Neuronal stem cell (in vitro differentiated cells): ENCODE measurements at places on chromosomes 13 and 19.
A peak's percentile ranks its signal among the peaks of the same experiment; 100 is the strongest.

GRCh38 chr13:71770710-71771109 is 96.3 kb downstream of the DACH1 start:
- no peak for DNase-seq

- DNase-seq, result no peak
Observed at GRCh38 chr19:1379961-1380489, 3.7 kb upstream of the NDUFS7 start.

GRCh38 chr19:33429891-33430673 is 56.6 kb downstream of the CEBPG start:
- no peak for DNase-seq

GRCh38 chr19:47225746-47226425 is 5.1 kb downstream of the BBC3 start:
- DNase-seq, result peak; percentile 87

GRCh38 chr13:109652531-109652930 is 133.9 kb downstream of the IRS2 start:
- no peak for DNase-seq

DNA sequence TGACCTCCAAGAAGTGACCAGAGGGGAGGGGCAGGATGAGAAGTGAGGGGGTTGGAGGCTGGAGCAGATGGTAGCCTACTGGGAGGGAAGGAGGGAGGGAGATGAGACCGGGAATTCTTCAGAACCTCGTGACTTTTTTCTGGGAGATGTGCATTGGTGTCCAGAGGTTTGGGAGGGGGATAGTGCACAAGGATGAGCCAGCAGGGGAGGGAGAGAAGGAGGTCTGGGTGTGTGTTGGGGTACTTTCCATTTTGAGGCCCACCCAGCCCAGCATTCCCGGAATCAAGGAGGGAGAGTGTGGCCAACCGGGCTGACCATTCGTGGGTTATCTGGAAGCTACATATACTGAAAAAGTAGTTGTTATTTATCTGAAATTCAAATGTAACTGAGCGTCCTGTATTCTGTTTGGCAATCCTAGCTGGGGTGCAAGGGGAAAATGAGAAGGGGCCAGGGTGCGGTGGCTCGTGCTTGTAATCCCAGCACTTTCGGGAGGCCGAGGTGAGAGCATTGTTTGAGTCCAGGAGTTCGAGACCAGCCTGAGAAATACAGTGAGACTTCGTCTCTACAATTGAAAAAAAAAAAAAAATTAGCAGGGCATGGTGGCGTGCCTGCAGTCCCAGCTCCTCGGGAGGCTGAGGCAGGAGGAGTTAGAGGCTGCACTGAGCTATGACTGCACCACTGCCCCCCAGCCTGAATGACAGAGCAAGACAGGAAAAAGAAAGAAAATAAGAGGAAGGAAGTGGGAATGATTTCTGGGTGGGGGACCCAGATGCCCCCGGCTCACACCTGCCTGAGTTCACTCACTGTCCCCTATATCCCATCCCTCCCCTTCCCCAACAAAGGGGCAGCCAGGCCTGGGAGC is 4.4 kb upstream of the C3 start:
- DNase-seq, result no peak

DNA sequence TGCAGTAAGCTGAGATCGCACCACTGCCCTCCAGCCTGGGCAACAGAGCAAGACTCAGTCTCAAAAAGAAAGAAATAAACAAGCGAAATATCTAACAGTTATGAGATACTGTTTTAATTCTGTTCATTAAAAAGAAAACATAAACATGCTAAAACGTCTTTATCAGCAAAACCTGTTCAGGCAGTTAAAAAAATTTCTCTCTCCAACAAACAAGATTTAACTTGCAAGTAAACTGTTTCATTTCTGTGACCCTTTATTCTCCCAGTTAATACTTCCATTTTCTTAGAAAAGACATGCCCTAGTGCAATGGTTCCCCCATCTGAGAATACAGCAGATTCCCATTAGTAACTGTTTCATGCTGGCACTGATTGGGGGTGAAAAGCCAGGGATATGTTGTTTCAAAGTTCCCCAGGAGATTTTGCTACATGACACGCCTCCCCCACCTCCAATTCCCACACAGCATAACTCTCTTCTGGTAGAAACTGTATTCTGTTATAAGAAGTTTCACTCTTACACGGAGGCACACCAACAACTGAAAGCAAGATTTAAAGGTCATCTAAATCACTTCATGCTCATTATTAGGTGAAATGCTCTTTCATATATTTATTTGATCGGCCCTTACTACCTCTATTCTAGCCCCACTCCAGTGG is 24.4 kb downstream of the ELF1 start:
- no peak for DNase-seq

- DNase-seq, result peak; percentile 38
Observed at GRCh38 chr13:48731957-48732569, 78.3 kb downstream of the CYSLTR2 start.

DNA sequence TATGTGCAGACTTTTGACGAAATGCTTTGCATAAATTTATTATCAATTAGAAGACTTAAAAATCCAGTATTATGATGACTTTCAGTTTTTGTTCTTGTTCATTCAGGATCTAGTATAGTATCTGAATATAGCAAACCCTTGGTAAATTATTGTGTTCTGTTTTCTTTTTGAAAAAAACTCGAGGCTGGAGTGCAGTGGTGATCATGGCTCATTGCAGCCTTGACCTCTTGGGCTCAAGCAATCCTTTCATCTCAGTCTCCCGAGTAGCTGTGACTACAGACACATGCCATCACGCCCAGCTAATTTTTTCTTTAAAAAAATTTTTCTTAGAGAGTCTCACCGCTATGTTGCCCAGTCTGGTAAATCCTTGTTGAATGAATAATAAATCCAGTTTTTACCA is 4.6 kb downstream of the FARP1 start:
- no peak for DNase-seq

GRCh38 chr13:111110054-111110453 is 5.1 kb upstream of the ARHGEF7 start:
- DNase-seq, result no peak

- DNase-seq, result no peak
Observed at GRCh38 chr19:3154957-3155736, 19.3 kb downstream of the GNA15 start.

DNA sequence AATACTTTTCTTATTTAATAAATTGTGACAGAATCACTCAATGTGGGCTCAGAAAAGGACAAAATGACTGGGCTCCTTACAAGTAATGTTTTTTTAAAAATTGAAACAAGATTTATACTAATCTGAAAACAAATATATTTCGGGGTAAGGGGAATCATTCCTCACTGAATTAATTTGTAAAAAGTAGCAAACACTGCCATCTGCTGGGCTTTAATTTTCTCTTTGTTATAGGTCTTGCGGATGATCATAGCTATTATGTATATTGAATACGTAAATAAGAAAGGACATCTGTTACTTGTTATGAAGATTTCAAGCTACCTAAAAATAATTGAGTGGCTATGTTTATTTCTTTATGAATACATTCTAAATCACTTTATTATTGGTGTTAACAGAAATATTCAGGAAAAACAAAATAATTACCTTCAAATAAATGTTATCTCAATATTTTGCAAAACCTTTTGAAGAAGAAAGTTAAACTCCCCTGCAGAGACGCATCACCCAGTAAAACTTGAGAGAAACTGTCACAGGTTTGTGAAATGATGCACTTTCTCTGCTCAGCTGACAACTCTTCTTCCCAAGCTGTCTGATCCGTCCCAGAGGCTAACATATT is 17.8 kb upstream of the ENOX1 start:
- DNase-seq, result peak; percentile 59

- no peak for DNase-seq
Observed at GRCh38 chr13:24272452-24273161, 36.8 kb upstream of the C1QTNF9 start.

GRCh38 chr19:19606021-19606420 is 12.5 kb downstream of the PBX4 start:
- DNase-seq, result no peak

GRCh38 chr13:33235564-33235963 is 50.0 kb downstream of the STARD13 start:
- no peak for DNase-seq

GRCh38 chr19:3054265-3054971 is 7.9 kb downstream of the TLE5 start:
- no peak for DNase-seq

GRCh38 chr13:46716821-46717220 is 80.1 kb downstream of the ESD start:
- DNase-seq, result no peak

- DNase-seq, result no peak
Observed at GRCh38 chr19:4709440-4710280, 14.0 kb downstream of the DPP9 start.

GRCh38 chr13:96822895-96823294 is 171.4 kb downstream of the OXGR1 start:
- DNase-seq, result no peak

DNA sequence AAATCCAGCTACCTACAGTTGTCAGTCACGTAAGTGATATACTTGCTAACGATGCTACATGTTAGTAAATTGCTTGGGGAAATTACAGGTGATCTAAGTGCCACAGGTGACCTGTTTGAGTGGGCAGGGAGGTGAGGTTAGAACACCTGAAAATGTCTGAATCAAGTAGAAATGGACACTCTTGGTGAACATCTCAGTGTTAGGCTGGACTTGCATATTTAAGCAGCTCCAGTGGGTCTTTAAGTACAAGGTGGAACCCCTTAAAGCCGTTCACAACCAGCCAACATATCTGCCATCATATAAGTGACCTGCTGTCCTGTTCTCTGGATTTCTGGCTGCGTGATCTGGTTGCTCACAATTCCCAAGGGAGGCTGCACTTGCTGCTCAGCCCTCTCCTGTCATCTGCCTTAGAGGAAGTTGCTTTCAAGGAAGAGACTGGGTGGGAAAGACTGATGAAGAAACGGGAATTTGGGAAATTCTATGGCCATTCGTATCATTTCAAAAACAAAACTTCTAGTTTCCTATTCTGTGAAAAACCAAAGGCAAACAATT is 244.0 kb downstream of the DCLK1 start:
- DNase-seq, result no peak

DNA sequence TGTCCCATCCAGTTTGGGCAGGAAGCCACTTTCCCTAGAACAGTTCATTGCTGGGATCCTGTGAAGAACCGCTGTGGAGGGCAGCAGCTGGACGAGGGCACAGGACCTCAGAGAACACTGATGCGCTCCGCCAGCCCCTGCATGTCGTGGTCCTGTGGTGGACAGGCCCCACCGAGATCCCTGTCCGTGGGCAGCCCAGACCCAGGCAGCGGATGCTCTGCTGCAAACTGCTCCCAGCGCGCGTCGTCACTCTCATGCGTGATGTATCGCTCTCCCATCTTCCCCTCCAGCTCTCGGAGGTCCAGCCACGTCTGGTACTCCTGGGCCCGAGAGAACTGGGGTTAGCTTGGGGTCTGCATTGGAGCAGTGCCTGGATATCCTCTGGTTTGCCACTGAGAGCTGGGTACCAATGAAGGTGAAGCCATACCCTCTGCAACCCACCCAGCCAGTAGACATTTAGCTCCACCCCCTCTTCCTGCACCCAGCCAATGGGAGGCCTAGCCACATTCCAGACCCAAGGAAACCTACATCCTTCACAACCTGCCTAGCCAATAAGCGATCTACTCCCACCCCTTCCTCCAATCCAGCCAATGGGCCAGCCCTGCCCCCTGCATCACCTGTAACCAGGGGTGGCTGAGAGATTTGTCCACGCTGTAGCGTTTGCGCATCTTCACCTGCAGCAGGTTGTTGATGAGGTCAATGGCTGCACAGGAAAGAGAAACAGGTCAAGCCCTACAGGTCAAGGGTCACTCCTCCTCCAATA is 13.6 kb upstream of the DACT3 start:
- no peak for DNase-seq

DNA sequence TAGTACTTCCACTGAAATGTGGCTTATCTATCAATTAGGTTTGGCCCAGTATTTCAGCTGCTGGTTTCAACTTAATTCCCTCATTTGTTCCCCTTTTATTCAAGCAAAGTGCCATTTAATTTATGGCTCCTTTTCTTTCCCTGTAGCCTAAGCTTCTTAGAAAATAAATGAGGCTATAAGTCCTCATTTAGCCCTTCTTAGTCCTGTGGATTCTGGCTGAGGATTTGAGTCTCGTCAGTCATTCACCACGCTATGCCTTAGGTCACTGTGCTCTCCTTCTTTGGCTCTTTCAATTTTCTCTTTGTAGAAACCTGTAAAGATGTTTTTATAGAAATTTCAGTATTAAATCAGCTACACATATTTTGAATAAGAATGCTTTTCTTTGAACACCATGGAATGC is 579.1 kb downstream of the GPC6 start:
- peak; percentile 12 for DNase-seq

DNA sequence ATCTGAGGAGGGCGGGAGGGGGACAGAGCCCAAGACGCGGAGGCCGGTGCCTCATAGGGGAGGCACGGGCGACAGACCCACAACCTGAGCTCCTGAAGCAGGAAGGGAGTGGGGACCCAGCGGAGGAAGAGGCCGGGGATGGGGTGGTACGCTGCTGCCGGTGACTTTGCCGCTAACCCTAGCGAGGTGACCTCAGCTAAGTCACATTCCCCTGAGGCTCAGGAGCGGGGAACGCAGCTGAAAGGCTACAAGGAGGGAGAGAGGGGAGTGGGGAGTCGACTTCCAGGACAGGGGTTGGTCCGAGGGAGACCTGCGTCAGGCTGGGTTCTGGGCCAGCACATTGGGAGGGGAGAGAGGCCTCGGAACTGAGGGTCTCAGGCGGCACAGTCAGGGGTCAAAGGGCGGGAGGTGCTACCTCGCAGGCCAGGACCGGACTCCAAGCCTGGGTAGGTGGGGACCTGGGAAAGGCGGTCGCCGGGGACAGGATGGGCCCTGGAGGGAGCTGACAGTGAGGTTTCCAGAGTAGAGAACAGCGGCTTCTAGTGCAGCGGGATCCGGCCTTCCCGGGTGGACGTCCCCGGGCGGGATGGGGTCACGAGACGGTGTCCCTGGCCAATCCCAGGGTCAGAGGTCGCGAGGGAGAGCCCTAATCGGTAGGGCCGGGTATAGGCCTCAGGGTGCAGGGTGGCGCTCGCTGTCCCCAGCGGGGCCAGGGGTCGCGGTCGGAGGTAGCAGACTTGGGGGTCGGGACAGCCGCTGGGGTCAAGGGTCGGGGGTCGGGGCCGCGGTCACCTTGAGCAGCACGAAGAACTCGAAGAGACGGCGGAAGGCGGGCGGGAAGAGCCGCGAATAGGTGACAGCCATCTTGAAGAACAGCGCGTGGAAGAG is 699 bp downstream of the TMEM259 start:
- no peak for DNase-seq

- DNase-seq, result peak; percentile 83
Observed at GRCh38 chr19:15199661-15200552, 888 bp downstream of the NOTCH3 start.

GRCh38 chr19:45355910-45356309 is 14.5 kb downstream of the ERCC2 start:
- DNase-seq, result no peak

DNA sequence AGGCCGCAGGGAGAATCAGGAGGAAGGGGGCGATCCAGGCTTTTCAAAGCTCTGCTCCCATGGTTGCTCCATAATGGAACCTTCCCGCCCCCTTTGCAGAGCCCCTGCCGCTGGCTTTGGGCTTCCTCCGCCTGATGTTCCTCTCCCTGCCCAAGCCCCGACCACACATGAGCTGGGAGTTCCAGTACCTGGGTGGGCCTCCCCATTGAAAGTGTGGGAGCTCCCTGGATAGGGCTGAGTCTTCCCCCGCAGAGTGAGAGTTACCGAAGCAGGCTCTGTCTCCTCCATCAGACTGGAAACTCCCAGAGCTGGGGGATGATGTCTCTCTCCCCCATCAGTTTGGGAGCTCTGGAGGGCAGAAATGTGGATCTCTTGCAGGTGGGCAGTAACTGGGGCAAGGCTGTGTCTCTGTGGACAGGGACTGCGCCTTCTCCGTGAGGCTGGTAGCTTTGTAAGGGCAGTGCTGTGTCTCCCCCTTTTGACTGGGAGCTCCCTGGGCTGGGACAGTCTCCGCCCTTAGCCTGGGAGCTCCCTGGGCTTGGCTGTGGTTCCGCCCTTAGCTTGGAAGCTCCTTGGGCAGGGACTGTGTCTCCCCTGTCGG is 722 bp downstream of the DCAF15 start:
- DNase-seq, result peak; percentile 63
